NCI-H1930 (cell line): ENCODE measurements at places on chromosomes 7 and 10.

DNA sequence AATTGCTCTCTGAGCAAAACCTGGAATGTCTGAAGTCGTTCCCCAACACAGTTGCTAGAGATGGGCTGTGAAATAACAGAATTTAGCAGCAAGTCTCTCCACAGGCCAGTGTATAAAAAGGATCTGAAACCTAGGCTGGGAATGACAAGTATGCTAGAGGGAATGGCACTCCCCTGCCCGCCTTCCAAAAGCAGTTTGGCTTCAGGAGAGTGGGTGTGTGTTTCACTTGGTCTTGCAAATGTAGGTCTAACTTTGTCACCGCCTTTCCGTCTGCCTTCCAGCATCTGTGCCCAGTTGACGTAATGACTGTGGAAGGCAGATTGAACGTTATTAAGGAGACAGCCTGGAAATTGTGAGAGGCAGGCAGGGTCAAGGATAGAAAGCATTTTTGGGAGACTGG lies 18.0 kb upstream of the MTURN start:
- DNase-seq: no peak

GRCh38 chr10:2619472-2619871 lies 447.9 kb upstream of the PFKP start:
- no peak for DNase-seq

GRCh38 chr10:122327237-122328206 lies 47.0 kb upstream of the PLEKHA1 start:
- DNase-seq: no peak

GRCh38 chr10:3699916-3700315 lies 85.1 kb downstream of the KLF6 start:
- no peak for DNase-seq
